ENCODE measurements at places on chromosomes 5 and 9.
A peak's percentile ranks its signal among the peaks of the same experiment; 100 is the strongest.

- no peak for DNase-seq
Observed at GRCh38 chr5:65047948-65048690, 279.4 kb downstream of the CWC27 start.

DNA sequence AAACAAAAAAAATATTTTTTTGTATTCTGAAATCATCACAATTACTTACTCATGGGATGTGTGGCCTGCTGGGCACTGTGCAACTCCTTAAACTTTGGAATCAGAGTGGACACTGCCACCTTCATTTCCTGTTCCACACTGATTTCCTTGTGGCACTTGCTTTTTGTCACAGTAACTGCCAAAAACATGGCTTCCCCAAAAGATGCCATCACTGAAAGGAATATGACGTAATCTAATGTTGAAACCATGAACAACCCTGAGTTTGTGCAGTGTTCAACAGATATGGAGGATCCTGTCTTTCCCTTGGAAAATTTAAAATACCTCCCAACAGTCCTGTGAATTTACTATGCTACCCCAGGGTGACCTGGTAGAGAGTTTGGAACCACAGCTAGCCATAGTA lies 12.6 kb upstream of the IL12B start:
- no peak for DNase-seq

- DNase-seq, result peak; percentile 90
Observed at GRCh38 chr9:14326264-14326826, 12.4 kb upstream of the NFIB start.

- no peak for DNase-seq
Observed at GRCh38 chr5:109907731-109908130, 218.0 kb downstream of the MAN2A1 start.

GRCh38 chr5:145772466-145772865 lies 62.7 kb downstream of the PRELID2 start:
- DNase-seq, result no peak

DNA sequence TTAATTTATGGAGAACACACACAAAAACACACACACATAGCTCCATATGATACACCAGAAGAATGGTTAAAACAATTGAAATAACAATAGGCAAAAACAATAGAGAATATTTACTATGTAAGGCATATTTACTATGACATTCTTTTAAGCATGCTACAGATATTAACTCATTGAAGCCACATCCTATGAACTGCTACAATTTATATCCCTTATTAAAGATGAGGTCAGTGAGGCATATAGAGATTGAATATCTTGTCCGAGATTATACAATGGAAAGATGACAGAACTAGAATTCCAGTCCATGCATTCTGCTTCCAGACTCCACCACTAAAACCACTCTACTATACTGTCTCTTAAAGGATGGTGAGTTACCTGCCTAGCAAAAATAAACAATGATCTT lies 60.7 kb downstream of the ADAMTS12 start:
- no peak for DNase-seq

GRCh38 chr5:150675069-150675468 lies 14.0 kb downstream of the MYOZ3 start:
- no peak for DNase-seq

- DNase-seq, result no peak
Observed at GRCh38 chr5:176530393-176530982, 6.7 kb downstream of the RNF44 start.

GRCh38 chr5:58015175-58015574 lies 444.7 kb downstream of the PLK2 start:
- no peak for DNase-seq

- no peak for DNase-seq
Observed at GRCh38 chr9:108838017-108838416, 17.8 kb downstream of the ACTL7B start.

DNA sequence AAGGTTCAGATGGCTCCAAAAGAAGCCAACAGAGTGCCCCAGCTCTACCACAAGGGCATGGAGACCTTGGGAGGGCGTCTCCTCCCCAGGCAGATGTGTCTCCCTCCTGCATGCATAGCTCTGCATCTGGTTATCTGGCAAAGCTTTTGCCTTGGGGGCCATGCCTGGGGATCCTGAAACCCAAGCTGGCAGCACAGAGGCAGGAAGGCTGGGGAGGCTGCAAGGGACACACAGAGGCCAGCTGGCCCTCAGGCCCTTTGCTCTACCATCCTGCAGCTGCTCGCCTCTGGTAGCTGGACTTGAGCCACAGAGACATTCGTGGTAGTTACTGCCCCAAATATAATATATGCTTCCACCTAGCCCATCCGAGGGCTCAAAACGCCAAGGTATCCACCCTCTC lies 3.9 kb downstream of the SEPTIN8 start:
- no peak for DNase-seq

DNA sequence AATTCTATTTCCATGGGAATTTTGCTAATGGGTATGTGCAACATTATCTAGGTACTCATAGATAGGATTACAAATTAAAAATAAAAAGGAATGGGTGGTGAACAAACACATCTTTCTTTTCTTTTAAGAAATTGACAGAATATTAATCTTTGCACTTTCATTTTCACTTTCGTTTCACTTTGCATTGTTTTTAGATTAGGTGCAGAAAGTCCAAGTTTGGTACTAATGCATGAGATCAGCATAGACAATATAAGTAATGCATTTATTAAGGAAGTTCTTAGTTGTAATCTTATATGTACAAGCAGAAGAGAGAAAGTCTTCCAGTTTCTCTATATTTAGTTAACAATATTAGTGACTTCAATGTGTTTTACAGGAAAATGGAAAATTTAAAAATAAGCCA lies 196.5 kb downstream of the COMMD10 start:
- DNase-seq, result no peak

DNA sequence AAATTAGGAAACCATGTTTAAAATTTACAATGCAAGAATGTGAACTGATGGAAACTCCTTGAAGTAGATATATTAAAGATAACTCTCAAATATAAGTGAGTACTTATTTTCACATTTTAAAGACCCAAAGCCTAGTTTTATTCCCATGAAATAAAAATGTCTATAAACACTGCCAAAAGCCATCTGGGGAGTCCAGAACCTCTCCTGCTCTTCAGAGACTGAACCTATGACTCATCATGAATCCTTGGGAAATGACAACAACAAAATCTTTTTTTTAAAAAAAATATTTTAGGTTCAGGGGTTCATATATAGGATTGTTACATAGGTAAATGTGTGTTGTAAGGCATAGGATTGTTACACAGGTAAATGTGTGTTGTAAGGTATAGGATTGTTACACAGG lies 33.8 kb upstream of the FYB1 start:
- DNase-seq, result no peak

DNA sequence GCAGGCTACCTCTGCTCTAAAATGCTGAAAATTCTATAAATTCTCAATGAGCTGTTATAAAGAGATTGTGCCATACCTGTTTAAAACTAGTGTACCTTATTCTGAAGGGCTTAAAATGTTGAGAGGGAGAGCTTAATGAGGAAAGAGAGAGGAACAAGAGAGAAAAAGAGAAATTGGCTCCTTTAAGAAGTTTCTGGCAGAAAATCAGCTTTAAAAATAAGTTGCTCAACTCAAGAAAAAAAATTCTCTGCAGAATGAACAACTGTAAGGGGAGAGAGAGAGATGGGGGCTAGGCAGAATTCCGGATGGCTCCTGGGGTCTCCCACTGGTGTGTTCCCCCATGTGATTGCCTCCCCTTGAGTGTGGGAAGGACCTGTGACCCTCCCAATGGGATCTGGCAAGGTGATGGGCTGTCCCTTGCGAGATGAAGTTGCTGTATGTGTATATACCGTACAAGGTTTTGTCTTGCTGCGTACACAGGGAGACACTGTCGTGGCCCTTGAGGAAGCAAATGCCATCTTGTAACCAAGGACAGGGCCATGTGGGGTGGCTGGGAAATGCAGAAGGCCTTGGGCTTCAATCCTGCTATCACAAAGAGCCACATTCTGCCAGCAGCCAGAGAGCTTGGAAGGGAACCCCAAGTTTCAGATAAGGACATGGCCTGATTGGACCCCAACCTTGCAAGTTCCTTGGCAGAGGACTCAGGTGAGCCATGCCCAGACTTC lies 64.3 kb upstream of the S1PR3 start:
- no peak for DNase-seq

GRCh38 chr5:135999406-136000139 lies 29.2 kb upstream of the TGFBI start:
- no peak for DNase-seq

DNA sequence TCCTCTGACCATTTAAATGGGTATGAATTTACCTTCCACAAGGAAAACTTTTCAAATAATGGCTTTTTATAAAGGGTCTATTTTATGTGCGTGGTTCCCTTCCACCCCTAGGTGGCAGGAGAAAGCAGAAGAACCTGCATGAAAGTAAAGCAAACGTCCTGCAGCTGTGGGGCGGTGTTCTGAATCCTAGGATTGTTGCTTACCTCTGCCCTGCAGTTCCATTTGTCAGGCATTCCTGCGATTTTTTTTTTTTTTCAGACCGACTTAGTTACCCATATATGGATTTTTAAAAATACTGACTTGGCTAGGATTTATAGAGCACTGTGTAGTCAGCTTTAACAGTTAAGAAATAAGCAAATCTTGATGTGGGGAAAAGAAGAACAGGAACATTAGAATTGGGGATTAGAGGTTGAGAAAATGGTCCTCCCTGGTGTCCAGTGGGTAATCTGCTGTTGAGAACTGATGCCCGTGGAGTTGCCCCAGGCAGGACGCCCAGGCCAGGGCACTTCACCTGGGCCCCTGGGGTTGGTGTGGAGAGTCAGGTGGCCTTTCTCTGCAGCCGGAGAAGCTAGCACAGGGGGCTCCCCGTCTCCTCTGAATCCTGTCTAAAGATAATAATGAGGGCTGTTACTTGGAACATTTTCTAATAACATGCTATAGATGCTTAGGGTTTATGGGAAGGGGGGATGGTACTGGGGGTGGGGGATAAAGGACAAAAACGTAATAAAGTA lies 30.4 kb upstream of the LTC4S start:
- no peak for DNase-seq

GRCh38 chr5:172749881-172750633 lies 20.9 kb downstream of the DUSP1 start:
- no peak for DNase-seq

GRCh38 chr5:89597878-89598277 lies 714.9 kb upstream of the MEF2C start:
- DNase-seq, result no peak

DNA sequence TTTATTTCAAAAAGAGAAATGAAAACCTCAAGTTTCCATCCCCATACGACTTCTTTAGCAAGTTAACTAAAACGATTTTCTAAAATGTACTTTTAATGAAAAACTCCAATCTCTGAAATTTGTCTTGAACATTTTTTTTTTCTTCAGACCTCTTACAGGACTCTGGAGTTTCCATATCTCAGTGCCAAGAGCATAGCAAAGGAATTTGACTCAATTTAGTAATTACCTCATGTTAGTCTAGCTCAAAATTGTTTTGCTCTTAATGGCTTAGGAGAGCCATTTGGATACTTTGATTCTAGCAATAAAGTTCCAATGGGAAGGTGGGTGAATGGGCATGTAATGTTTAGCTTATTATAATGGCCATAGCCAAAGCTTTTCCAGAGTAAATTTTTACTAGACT lies 26.0 kb upstream of the SPATA31D4 start:
- DNase-seq, result no peak

- DNase-seq, result no peak
Observed at GRCh38 chr5:125558466-125558865, 812.0 kb upstream of the ZNF608 start.

GRCh38 chr9:111029260-111029659 lies 9.0 kb downstream of the LPAR1 start:
- no peak for DNase-seq

- no peak for DNase-seq
Observed at GRCh38 chr9:28050046-28050445, 476.8 kb upstream of the C9orf72 start.

DNA sequence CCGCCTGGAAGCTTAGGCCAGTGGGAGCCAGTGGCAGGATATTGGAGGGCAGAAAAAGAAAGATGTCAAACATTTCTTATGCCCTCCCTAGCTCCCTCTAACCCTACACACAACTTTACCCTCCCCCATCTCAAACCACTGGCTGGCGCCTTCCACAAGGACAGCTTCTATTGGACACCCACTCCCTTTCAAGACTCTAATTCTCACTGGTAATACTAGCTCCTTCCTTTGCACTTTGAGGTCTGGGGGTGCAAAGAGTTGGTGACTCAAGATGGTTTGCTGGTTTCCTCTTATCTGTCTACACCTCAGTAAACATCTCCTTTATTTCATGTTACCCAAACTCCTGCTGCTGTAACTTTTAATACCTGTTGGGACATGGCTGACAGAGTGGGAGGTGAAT lies 11.6 kb upstream of the ITGA1 start:
- no peak for DNase-seq

- no peak for DNase-seq
Observed at GRCh38 chr9:118595719-118596305, 773.4 kb downstream of the BRINP1 start.

DNA sequence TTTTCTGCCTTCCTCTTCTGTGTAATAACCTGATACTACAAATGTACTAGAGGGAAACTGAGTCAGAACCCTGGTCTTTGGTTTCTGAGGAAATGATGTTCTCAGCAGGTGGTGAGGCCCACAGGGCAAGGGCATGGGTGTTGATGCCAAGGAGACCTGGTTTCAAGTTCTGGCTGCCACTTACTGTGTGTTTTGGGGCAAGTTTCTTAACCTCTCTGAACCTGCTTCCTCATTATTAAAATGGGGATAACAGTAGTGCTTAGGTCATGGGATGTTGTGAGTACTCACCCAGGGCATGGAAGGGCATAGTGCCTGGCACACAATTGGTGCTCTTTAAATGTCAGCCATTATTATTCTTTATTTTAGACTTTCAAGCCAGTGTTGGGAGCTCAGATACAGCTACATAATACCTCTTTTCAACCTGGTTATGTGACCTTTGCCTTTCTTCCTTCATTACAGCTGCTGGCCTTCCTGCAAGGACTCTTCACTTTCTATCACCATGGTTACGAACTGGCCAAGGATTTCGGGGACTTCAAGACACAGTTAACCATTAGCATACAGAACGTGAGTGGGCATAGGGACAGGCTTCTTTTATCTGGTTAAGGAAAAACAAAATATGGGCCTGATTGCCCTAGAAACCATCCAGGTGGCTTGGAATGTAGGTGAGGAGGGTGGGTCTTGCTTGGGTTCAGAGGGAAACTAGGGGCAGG lies 131.5 kb downstream of the ARHGAP26 start:
- DNase-seq, result no peak

DNA sequence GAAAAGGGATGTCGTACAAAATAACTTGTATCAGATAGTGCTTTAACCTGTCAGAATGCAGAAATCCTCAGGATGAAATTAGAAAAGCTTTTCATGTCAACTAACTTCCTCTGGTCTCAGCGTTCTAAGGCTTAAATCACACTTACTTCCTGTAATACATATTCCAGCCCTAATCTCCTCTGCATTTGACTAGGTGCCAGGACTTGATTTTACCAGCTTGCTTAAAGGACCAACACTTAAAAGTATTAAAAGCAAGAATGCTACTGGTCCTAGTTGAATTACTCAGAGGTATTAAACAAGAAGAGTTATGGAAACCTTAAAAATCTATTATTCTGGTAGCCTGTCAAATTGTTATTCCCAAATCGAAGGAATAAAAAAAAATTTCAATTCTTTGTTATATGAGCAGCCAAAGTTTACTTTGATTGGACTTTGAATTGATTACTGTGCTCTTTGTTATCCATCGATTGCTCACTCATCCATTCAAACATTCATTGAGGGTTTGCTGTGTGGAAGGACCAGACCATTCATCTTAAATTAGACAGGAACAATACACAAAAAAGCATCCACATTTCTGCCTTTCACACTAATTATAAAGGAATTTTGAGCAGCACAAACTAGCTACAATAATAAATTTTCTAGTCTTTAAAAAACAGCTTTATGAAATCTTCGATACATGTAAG lies 108.7 kb downstream of the MUSK start:
- no peak for DNase-seq

- no peak for DNase-seq
Observed at GRCh38 chr9:89937051-89937450, 332.2 kb downstream of the GADD45G start.
